SJSA1 (cell line): ENCODE measurements at places on chromosomes 6 and 20. TPM values are rescaled to one million over a fixed set of nuclear protein-coding genes. Genes with fewer than 3 reads are reported as not detected.

DSP gene
- total RNA-seq = 0.08 TPM in 1 of 2 replicates, not detected in the other

- no peak overlapping the region for H3K4me3 ChIP-seq
- DNase-seq = no peak
Measured at GRCh38 chr20:58930496-58930895, 50.6 kb upstream of the NELFCD start.

C6orf141 gene
- total RNA-seq = not detected in 2 replicates

GRCh38 chr6:72984981-72985665 is 240.2 kb downstream of the KHDC1L start:
- H3K4me1 ChIP-seq = no peaks in the 10 kb centered on the region
- H3K36me3 ChIP-seq = no peaks in the 10 kb centered on the region
- no peak overlapping the region for H3K4me3 ChIP-seq
- H3K27me3 ChIP-seq = no peaks in the 10 kb centered on the region

DNA sequence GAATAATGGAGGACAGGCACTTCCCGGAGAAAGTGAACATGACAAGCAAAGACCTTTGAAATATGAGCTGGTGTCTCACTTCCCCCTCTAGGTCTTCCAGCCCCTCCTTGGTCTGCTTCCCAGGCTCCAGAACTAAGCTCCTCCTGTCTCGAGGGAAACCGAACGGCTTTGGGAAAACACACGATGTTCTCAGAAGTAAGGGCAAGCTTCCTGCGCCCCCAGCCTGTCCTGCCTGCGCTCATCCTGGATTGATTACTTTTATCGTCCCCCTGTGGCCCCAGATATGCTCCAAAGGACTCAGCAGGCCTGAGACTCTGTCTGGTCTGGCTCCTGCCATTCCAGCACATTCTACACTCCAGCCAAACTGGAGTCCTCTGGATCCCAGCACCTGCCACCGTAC is 83.4 kb downstream of the ZNF217 start:
- H3K27ac ChIP-seq = no peak overlapping the region
- H3K4me1 ChIP-seq = no peaks in the 10 kb centered on the region
- DNase-seq = no peak
